ENCODE measurements at places on chromosomes 12 and 14. TPM values are rescaled to one million over a fixed set of nuclear protein-coding genes. Genes with fewer than 3 reads are reported as not detected.

DNA sequence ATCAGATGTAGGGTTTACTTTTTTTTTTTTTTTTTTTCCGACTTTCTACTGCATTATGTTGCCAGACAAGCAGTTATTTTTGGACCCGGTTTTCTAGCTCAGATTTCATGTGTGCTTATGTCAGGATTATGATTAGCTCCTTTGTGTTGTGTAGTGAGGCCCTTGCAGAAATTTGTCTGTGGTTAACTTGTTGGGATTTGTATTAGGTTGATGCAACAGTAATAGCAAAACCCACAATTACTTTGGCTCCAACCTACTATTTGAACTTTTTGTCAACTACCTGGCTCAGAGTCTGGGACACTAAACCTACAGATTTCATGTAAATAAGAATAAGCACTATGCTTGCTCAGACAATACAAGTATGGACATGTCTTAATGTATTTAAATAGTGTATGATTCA, 44.1 kb upstream of the KCNJ8 start:
- no peaks in the 10 kb centered on the region for H3K27me3 ChIP-seq
- no peak for DNase-seq
- H3K27ac ChIP-seq: no peak overlapping the region
- H3K36me3 ChIP-seq: no peaks in the 10 kb centered on the region

GRCh38 chr12:29559198-29559597, 61.7 kb upstream of the OVCH1 start:
- no peak overlapping the region for H3K27ac ChIP-seq
- DNase-seq: no peak
- H3K4me3 ChIP-seq: no peak overlapping the region
- H3K27me3 ChIP-seq: peaks cover 2% of the 10 kb centered on the region
- no peaks in the 10 kb centered on the region for H3K36me3 ChIP-seq
- peaks cover 6% of the 10 kb centered on the region for H3K4me1 ChIP-seq

- H3K36me3 ChIP-seq: no peaks in the 10 kb centered on the region
- H3K27me3 ChIP-seq: no peaks in the 10 kb centered on the region
- H3K4me1 ChIP-seq: no peaks in the 10 kb centered on the region
- no peak overlapping the region for H3K4me3 ChIP-seq
These were observed 119.5 kb downstream of the ANO4 start for GRCh38 chr12:100913872-100914592.

DNA sequence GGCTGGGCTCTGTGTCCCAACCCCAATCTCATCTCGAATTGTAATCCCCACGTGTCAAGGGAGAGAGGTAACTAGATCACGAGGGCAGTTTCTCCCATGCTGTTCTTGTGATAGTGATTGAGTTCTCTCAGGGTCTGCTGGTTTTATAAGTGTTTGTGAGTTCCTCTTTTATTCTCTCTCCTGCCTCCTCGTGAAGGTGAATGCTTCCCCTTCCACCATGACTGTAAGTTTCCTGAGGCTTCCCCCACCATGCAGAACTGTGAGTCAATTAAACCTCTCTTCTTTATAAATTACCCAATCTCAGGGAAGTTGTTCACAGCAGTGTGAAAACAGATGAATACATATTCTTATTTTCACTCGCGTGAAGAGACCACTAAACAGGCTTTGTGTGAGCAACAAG, 148.2 kb downstream of the TMEM30B start:
- no peak for DNase-seq
- H3K27ac ChIP-seq: no peak overlapping the region
- no peaks in the 10 kb centered on the region for H3K36me3 ChIP-seq
- H3K4me1 ChIP-seq: no peaks in the 10 kb centered on the region

DNA sequence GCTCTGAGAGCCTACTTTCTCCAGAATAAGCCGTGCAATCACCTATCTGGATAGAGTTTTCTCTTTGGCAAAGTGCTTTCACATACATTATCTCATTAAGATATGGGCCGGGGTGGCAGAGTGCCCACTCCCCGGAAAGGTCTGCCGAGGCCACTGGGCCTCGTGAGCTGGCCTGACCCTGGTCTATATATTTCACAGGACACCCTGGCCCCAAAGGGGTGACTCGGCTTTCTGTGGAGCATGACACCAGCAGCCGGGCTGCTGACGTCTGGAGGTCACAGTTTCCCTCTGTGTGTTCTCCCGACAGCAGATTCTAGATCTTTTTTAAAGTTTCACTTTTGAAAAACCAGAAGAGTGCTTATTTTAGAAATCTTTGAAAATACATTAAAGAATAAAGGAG, 27.9 kb upstream of the ATP2A2 start:
- DNase-seq: no peak
- no peaks in the 10 kb centered on the region for H3K36me3 ChIP-seq
- H3K27ac ChIP-seq: no peak overlapping the region
- no peaks in the 10 kb centered on the region for H3K4me1 ChIP-seq
- H3K4me3 ChIP-seq: no peak overlapping the region

DNA sequence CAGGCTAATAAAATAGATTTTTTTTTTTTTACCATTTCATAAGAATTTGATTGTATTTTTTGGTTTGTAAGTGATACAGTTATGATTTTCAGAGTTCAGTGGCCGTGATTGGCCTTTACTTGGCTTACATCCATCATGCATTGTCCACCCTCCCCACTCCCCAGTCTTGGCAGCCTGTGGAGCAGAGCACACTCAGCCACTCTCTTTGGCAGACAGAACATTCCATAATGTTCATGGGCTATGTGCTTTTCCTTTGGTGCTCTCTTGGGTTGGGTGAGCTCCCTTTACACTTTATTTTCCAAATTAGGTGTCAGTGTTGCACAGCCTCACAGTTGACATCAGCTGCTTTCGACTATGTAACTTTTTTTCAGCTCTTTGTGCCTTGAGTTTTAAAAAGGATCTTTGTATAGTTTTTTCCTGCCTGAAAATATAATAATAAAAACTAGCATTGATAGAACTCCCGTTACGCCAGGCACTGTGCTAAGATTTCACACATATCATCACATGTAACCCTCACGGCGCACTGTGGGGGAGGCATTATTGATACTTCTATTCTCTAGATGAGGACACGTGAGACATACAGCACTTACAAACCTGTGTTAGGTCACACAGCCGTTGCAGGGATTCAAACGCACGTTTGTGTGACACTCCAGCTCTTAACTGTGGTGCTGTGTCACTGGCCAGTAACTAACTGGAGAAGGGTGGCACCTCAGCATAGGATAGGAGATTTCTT, 21.5 kb downstream of the SUDS3 start:
- no peaks in the 10 kb centered on the region for H3K27me3 ChIP-seq
- DNase-seq: no peak
- H3K4me1 ChIP-seq: no peaks in the 10 kb centered on the region
- no peak overlapping the region for H3K4me3 ChIP-seq
- H3K27ac ChIP-seq: no peak overlapping the region

GRCh38 chr12:54725233-54725843, 77.2 kb upstream of the DCD start:
- peaks cover 10% of the 10 kb centered on the region for H3K4me1 ChIP-seq
- DNase-seq: peak; percentile 28
- peaks cover 17% of the 10 kb centered on the region for H3K27me3 ChIP-seq
- H3K36me3 ChIP-seq: no peaks in the 10 kb centered on the region

DNA sequence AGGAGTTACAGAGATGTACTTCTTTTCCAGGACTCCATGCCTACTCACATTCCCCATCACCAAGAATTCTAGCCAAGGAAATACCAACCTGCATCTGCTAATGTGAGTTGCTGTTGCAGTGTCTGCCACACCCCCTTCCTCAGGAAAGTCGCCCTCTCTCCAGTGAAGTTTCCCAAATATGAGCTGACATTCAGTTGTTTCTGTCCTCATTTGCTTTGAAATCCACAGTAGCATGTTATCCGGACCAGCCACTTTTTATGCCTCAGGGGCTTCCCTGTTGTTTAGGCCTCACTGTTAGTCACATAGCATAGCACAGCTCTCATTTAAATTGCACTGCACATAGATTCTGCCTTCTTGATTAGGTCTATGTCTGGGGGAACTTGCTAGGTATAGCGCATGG, 212.4 kb downstream of the EGLN3 start:
- no peaks in the 10 kb centered on the region for H3K4me1 ChIP-seq
- H3K27me3 ChIP-seq: no peaks in the 10 kb centered on the region
- no peak overlapping the region for H3K4me3 ChIP-seq
- DNase-seq: no peak

DNA sequence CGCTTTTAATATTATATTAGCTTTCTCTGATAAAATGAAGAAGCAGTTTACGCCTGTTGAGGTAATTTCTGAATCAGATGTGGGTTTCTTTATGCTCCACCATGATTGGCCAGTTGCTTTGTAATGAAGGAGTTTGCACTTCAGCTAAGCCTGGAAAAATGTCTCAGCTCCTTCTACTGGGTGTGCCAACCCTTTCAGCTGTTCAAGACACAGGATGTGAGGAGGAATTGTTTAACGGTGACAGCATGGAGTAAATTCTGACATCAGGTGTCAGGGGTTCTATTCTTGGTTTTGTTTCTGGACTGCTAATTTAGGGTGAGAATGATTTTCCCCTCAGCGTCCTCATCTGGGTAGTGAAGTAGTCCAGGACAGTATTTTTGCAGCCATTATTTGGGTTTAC, 43.5 kb downstream of the FLRT2 start:
- no peak overlapping the region for H3K4me3 ChIP-seq
- H3K36me3 ChIP-seq: no peaks in the 10 kb centered on the region
- H3K4me1 ChIP-seq: no peaks in the 10 kb centered on the region
- no peak for DNase-seq
- no peaks in the 10 kb centered on the region for H3K27me3 ChIP-seq

DNA sequence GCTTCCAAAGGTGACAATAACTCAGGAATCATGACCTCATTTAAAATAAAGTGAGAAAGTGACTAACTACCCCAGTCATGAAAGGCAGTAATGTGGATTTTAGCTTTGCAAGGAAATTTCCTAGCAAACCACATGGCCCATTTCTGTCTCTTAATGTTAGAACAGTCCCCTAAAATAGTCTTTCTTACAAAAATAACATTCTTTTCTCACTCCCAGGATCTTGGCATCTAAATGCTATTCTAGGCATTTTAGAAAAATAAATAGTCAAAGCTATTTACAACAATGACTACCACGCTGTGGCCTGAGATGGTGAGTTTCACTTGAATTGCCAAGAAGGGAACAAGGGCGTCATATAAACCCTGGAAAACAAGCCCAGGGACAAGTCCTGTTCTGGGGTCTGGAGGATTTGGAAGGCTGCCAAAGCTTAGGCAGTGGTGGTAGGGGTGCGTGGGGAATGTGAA, 101.2 kb upstream of the CCDC175 start:
- H3K4me3 ChIP-seq: no peak overlapping the region
- no peaks in the 10 kb centered on the region for H3K4me1 ChIP-seq
- H3K36me3 ChIP-seq: no peaks in the 10 kb centered on the region
- no peak for DNase-seq
- H3K27me3 ChIP-seq: peaks cover 7% of the 10 kb centered on the region
- no peak overlapping the region for H3K27ac ChIP-seq

GRCh38 chr14:94481468-94482131, 5.6 kb upstream of the SERPINA9 start:
- H3K27me3 ChIP-seq: peaks cover 6% of the 10 kb centered on the region
- H3K36me3 ChIP-seq: no peaks in the 10 kb centered on the region
- no peaks in the 10 kb centered on the region for H3K4me1 ChIP-seq
- H3K27ac ChIP-seq: no peak overlapping the region
- no peak for DNase-seq
- no peak overlapping the region for H3K4me3 ChIP-seq

DNA sequence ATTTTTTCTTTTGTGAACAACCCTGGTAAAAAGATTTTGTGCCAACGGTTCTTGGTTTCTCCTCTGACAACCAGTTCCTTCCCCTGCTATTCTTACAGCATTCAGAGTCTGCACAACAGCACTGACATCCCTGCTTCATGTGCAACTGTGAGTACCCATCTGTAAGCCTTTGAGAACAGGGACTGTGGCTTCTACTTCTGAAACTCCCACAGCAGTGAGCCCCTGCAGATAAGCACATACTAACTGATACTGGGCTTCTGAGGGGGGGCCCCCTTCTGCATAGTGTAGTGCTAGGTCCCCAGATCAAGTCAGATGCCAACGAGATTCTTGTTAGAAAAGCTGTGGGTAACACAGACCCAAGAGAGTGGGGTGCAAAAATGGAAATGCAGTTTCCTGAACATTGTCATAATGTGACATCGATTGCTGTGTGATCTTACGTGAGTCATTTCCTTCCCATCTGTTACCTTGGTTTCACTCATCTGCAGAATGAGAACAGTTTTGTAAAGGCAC, 11.1 kb upstream of the NINJ2 start:
- DNase-seq: peak; percentile 82
- H3K27ac ChIP-seq: peak overlapping the region; percentile 94
- H3K27me3 ChIP-seq: no peaks in the 10 kb centered on the region
- peaks cover 70% of the 10 kb centered on the region for H3K4me1 ChIP-seq
- peak overlapping the region; percentile 61 for H3K4me3 ChIP-seq

DNA sequence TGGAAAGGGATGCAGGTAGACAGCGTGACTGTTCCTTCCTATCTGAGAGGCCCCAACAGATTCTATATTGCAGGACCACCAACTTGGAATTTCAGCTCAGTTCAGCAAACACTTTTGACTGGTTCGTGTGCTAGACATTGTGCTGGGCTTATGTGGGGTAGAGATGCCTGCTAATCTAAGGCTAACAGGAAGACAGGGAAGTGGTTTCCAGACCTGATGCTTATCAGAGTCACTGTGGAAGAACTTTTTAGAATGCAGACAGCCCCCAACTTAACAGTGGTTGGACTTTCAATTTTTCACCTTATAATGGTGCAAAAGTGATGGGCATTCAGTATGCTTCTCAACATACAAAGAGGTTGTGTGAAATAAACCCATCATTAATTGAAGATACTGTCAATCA, 32.2 kb downstream of the NTF3 start:
- H3K4me1 ChIP-seq: no peaks in the 10 kb centered on the region
- no peak overlapping the region for H3K4me3 ChIP-seq
- H3K36me3 ChIP-seq: no peaks in the 10 kb centered on the region
- DNase-seq: no peak

DNA sequence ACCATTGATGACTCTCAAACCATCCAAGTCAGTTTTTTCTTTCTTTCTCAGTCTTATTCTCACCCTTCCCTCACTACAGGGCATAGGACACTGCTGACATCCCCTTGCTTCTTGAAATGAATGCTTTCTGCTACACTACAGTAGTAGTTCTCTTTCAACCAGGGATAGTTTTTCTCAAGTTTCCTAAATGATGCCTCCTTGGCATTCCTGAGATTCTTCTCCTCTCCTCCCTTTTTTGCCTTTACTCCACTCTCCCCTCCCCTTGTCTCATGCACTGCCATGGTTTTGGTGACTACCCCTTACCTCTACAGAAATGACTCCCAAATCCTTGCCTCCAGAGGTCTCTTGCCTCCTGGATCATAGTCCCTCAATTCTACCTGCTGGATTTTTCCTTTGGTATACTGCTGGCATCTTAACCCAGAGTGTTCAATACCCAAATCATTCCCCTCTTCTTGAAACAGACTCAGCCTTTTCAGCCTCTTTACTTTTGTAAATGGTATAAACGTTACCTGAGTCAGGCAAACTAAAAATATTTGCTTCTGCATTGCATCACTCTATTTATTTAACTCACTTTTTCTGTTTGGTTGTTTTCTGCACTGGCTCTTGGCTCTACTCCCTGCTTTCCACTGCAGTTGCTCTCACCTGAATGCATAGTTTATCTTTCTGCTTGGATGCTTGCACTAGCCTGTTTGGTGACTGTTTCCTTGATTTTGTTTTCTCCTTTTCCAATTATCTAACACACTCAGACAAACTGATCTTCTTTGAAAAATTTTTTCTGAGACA, 211.6 kb upstream of the IGF1 start:
- no peaks in the 10 kb centered on the region for H3K36me3 ChIP-seq
- no peak overlapping the region for H3K4me3 ChIP-seq
- H3K27me3 ChIP-seq: no peaks in the 10 kb centered on the region
- DNase-seq: no peak
- H3K27ac ChIP-seq: no peak overlapping the region

SMCO2 gene
- 0.61 TPM for total RNA-seq

BATF gene
- total RNA-seq: 41.6 TPM

GPR162 gene
- total RNA-seq: 0.13 TPM

CLEC14A gene
- total RNA-seq: not detected

KCNMB4 gene
- 0.34 TPM for total RNA-seq

Data from activated CD8-positive, alpha-beta T cell treated with anti-CD3 and anti-CD28 coated beads, Interleukin-2, amount 10 ng/mL, durations not matched to agents 7 days and 5 days (primary cell).